ENCODE measurements at places on chromosomes 1 and 21.
A peak's percentile ranks its signal among the peaks of the same experiment; 100 is the strongest.

- DNase-seq: no peak
Observed at GRCh38 chr1:164823486-164824279, 264.7 kb downstream of the PBX1 start.

GRCh38 chr21:39088031-39088370 lies 95.2 kb downstream of the PSMG1 start:
- no peak for DNase-seq

DNA sequence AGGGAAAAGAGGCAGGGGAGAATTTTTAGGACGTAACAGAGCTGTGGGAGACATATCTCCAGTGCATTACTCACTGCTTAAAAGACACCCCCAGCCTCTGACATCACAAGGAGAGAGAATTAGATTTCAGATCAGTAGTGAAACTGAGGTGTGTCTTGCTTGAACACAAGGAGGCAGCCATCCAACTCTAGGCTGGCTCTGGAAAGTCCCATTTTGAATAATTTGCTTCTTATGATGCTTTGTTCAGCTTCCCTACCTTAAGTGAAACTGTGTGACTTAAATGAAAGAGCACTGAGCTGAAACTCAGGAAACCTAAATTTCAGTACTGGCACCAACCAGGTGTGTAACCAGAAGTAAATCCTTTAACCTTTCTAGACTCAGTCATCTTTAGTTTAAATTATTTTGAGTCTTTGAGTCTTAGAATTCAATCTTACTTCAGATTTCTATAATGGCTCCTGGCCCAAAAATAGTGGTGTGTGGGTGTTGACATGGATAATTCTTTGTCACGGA lies 251.6 kb upstream of the SGIP1 start:
- no peak for DNase-seq

DNA sequence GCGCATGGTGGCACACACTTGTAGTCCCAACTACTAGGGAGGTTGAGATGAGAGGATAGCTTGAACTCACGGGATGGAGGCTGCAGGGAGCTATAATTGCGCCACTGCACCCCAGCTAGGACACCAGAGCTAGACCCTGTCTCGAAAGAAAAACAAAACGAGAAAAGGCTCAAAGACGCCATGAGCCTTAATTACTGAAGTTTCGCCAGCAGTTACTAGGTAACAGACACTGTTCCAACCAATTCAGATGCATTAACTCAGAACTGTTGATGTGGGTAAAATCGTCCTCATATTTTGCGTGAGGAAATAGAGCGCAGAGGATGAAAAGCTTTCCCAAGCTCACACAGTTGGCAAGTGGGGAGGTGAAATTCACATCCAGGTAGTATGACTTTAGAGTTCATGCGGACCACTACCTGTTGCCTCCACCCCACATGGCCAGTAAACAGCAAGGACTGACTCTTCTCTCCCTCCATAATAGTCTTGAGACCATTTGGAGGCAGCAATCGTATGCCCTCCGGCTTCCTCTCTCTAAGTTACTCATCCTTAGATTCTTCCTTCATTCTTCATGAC lies 40.1 kb downstream of the INAVA start:
- DNase-seq: no peak

GRCh38 chr1:26471498-26472319 lies 531 bp upstream of the HMGN2 start:
- DNase-seq: peak; percentile 31

GRCh38 chr1:161720956-161721737 lies at the start of gene FCRLB:
Gene FCRLB (plus strand): TSS chr1:161721544. CDS start chr1:161722673, 1,129 bp downstream.
- no peak for DNase-seq

DNA sequence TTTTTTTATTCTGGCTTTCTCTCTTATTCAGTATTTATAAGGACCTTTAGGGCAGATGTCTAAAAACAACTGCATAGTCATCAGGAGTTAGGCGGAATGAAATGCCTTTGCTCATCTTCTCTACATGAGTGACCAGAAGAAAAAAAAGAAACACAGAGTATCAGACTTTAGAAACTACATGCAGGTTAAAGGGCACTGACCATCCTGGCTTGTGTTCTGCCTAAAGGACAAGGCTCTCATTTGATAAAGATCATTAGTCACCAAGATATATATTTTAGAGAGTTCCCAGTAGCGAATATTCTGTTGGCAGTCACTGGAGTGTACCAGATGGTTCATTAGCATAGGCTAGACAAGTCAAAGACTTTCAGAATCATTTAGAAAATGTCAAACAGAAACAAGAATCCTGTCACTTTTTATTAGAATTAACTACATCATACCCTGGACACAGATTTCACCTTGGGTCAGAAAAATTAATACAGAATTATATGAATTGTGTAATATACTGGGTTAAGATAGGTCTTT lies 145.6 kb downstream of the NR5A2 start:
- DNase-seq: no peak

Data from NCI-H460 (cell line).